ENCODE measurements at places on chromosomes 13 and 19. TPM values are rescaled to one million over a fixed set of nuclear protein-coding genes. Genes with fewer than 3 reads are reported as not detected.

FBN3 gene
- not detected for total RNA-seq

ZNF536 gene
- under 0.01 TPM for total RNA-seq

DNA sequence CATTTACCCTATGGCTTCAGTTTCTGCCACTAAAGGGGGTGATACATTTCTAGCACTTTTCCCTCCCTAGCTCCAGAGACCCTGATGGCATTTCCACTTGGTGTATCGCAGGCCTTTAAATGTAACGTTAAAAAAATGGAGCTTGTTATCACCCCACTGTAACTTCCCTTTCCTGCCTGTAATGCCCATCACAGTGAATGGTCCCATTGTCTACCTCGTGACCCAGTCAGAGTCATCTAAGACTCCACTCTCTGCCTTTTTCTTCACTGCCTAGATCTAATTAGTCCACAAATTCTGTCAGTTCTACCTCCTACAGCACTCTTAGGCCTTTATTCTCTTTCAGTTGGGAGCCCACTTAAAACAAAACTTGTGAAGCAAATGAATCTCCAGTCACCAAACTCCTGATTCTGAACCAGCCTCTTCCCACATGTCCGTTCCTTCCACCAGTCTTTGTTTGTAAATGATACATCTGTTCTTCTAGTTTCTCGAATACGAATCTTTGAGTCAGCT is 64.8 kb downstream of the NHLRC3 start:
- no peak for DNase-seq

DNA sequence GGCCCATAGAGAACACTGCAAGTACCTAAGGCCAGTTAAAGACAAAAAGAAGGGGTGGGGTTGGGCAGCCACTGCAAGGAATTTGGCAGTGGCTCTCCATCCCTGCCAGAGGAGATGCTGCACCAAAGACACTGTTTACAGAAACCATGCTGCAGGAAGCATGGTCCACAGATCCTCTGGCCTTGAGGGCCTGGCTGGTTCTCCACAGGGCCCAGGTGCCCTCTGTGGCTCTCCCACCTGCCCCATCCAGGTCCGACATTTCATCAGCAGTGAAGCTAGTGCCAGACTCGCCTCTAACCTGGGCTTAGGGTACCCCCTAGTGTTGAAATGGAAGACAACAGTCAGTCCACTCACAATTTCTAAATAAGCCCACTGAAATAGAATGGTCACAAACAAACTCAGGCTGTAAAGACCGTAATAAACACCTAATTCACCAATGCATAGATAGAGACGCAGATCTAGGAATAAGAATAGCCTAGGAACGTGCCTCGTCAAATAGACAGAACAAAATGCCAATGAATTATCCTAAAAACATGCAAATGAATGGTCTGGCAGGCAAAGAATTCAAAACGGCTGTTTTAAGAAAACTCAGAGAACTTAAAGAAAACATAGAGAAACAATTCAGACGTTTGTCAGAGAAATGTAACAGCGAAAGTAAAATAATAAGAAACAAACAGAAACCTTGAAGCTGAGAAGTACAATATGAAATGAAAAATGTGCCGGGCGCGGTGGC is 23.3 kb downstream of the LYPD4 start:
- DNase-seq = peak; percentile 16

GRCh38 chr19:50416034-50416977 is 2.4 kb upstream of the SPIB start:
- no peak for DNase-seq

GRCh38 chr13:49444524-49445395 is 686 bp downstream of the SETDB2 start:
- DNase-seq = peak; percentile 78

ADGRE3 gene
- total RNA-seq = under 0.01 TPM

GRCh38 chr13:100184095-100184494 is 95.2 kb downstream of the PCCA start:
- DNase-seq = no peak

SSC5D gene
- 0.27 TPM for total RNA-seq

DNA sequence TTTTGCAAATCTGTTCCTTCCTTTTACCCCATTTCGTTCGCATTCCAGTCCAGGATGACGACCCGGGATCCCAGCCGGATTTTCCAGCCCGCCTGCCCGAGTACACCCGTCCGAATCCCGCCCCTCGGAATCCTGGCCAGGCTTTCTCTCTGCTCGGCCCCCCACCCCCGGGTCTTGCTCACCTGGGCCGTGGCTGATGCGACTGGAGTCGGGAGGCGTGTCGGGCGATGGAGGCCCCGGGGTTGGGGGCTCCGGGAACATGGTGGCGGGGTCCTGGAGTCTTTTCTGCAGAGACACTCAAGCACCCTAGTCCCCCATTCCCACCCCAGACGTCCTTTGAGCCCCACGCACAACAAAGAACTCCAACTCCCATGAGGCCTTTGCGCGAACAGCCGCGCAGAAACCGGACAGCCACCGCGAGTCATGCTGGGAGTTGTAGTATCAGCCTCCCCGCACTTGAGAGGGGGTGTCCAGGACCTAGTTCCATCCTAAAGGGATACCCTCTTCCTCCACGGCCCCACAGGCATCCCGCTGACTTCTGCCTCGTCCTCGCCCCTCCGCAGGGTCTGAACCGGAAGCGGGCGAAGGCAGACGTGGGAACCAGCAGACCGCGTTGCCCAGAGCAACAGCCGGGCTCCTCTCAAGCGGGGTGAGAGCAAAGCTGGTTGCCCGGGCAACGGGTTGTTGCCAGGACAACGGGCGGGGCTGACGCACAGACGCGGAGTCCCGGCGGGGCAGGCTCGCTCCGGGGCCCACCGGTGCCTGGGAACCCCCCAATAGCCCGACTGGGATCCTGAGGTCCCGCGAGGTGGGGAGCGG is 1.1 kb downstream of the SYT5 start:
- DNase-seq = peak; percentile 89

GRK1 gene
- under 0.01 TPM for total RNA-seq

KBTBD6 gene
- 5.7 TPM for total RNA-seq

- no peak for DNase-seq
Observed at GRCh38 chr19:17394891-17395415, 957 bp upstream of the CCDC194 start.

Data from hematopoietic multipotent progenitor cell (in vitro differentiated cells).